ENCODE measurements at places on chromosomes 7 and 10.

GRCh38 chr7:66522518-66522917 lies 106.2 kb upstream of the KCTD7 start:
- DNase-seq = peak; percentile 13

DNA sequence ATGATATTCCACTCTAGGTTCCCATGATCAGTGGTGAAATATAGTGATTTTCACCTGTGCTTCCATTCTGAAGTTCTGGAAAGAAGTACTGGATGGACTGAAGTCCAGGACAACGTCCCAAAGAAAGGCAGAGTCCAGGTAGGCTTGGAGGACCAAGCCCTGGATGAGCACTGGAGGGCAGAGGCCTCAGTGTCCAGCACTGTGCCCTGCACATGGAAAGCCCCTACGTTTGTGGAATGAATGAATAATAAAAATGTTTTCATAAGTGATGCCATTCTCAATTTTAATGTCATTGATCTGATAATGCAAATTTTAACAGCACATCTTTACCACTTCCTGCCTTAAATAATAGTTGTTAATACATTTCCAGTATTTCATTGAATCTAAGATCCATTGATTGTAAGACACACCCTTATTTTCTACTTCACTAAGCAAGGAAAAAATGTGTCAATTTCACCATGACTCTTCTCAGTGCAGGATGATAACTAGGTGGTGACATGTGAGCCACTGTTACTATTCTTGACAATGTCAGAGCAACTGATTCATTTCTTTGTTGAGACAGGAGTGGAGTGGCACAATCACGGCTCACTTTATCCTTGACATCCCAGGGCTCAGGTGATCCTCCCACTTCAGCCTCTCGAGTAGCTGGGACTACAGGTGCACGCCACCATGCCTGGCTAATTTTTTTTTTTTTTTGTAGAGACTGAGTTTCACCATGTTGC lies 35.2 kb downstream of the ZNF783 start:
- DNase-seq = no peak

GRCh38 chr10:76088980-76089379 lies 657.6 kb downstream of the LRMDA start:
- no peak for DNase-seq

- DNase-seq = no peak
These were observed 176.6 kb upstream of the MKLN1 start for GRCh38 chr7:131151034-131151433.

GRCh38 chr7:142806022-142806356 lies 35.2 kb downstream of the PRSS2 start:
- DNase-seq = no peak

DNA sequence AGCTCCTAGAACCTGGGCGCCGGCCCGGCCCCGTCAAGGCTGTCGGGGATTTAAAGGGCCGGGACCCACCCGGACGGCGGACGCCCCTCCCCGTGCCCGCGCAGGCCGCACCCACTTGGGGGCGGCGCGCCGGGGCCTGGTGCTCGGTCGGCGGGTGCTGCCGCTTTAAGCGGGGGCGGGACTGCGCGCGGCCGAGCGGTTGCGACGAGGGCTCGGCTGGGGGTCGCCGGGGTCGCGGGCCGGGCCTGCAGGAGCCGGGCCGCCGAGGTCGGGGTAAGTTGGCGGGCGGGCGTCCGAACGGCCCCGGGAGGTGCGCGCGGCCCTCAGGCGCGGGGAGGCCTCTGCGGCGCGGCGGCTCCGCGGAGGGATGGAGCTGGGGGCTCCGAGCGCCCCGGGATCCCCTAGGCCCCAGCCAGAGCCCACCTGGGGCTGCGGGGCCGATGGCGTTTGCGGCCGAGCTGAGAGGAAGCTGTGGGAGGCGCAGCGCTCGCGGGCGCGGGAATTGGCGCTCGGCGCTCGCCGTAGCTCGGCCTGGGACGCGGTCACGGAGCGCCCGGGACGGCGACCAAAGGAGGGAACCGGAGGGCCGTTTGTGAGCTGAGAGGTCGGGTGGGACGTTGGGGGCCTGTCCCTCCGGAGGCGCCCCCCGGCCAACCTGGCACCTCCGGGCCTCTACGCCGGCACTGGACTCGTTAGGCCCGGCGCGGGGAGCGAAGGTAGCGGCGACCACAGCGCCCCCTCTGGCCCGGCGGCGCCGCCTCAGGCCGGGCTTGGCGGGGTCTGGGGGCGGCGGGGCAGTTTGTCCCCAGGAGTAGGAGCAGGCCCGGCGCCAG lies at the start of gene TRRAP:
TRRAP (plus strand) TSS at position 168 of the 833 bp plus-strand sequence. CDS start 2,619 bp downstream, outside the sequence.
- peak; percentile 79 for DNase-seq

GRCh38 chr10:11658801-11659368 lies 47.4 kb upstream of the USP6NL start:
- DNase-seq = no peak

DNA sequence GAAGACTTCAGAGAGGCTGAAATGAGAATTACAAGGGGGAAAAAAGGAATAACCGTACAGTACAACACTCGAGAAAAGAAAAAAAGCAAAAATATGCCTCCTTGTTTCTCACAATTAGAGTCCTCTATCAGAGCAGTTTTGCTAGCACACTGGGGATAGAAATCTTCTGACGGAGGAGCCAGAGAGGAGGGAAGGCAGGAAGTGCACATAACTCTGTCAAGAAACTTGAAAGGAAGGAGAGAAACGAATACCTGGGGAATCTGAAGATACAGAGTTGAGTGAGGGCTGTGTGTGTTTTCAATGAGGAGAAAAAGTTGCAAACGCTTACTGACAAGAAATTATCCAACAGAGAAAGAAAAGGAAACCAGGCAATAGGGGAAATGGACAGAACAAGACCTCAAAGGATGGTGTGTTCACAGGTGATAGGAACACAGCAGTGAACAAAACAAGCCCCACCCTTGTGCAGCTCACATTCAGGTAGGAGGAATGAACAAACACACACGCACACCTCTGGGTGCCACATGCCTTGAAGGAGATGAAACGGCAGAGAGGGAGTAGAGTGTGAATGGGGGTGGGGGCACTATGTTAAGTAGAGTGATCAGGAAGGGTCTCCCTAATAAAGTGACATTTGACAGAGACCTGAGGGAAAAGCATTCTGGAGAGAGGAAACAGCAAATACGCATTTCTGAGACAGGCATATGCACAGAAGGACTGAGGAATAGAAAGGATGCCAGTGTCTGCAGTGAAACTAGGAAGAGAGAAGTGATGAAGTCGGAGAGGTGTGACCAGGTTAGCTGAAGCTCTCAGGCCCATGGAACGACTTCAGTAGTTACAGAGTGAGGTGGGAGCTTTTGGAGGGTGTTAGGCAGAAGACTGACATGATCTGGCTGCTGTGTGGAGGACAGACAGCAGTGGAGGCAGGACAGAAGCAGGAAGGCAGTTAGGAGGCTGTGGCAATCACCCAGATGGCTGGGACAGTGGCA lies 46.7 kb upstream of the SPOCK2 start:
- no peak for DNase-seq

DNA sequence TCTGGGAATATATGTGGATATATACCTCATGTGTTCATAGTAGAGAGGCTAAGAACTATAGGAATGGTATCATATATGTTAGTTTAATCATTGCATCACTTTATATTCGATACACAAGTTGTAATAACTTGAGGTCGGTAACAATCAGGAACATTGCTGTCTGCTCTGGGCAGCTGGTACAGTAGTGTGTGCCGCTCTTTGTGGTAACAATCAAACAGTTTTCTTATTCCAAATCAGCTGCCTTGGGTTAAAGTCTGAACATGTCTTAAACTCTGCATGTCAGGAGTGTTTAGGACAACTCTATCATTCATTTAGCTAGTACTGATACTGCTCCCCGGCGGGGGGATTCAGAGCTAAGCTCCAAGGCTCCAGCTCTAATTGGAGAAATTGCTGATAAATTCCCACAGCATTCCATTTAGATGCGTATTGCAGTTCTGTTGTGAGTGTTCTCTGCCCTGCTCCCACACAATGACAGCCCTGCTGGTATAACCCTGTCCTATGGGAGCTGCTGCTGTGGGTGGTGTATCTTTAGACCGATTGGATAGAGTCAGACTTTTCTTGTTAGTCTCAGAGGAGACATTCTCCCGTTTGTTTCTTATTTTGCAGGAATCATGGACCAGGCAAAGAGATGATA lies 707.5 kb upstream of the FZD8 start:
- DNase-seq = no peak

DNA sequence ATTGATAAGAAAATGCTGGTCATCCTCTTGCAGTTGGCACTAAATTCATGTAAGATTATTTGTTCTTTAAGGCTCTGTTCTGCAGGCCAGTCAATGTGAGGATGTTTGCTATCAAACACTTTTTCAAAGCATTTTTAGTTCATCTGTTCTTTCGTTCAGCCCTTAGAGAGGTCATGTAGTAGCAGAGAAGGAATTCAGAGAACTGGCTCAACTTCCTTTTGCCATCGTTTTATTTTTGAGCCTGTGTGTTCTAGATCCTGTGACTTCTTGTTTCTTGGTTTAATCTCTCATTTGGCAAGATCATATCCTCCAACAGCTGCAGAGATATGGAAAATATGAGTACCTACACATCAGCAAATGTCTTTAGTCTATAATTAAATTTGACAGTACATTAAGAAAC lies 184.3 kb downstream of the NRP1 start:
- no peak for DNase-seq

- no peak for DNase-seq
These were observed 209.1 kb downstream of the BICC1 start for GRCh38 chr10:58721601-58722281.

- DNase-seq = no peak
These were observed 6.8 kb upstream of the SCART1 start for GRCh38 chr10:133446979-133447378.

DNA sequence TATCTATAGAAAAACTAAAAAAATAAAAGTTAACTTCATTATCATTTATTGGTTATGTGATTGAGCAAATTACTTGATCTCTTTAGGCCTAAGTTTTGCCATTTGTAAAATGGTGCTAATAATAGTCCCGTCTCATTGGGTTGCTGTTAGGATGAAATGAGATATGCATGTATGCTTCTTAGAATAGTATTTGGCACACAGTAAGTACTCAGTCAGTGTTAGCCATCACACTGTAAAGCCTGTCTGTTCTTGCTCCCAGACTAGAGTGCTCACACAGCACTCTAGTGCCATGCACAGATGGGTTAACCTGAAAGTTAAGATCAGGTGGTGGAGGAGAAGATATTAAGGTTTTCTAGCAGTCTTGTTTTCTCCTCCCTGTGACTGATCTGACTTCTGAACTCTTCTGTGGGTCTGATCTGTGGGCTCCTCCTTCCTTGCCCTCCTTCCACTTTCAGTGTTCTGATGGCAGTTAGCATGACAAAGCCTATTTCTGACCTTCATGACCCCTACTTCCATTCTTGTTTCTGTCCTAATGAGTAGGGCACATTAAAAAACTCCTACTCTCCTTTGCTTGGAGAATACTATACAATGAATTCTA lies 167.5 kb downstream of the RNLS start:
- DNase-seq = no peak
